Anterior cingulate cortex (tissue), 58 donors: ENCODE measurements at places on chromosomes 16 and 17.

GRCh38 chr17:5587438-5588032 lies 3.2 kb upstream of the NLRP1 start:
- DNase-seq = no peak

GRCh38 chr17:34241062-34241461 lies 14.0 kb upstream of the CCL2 start:
- peak; percentile 18 for DNase-seq

DNA sequence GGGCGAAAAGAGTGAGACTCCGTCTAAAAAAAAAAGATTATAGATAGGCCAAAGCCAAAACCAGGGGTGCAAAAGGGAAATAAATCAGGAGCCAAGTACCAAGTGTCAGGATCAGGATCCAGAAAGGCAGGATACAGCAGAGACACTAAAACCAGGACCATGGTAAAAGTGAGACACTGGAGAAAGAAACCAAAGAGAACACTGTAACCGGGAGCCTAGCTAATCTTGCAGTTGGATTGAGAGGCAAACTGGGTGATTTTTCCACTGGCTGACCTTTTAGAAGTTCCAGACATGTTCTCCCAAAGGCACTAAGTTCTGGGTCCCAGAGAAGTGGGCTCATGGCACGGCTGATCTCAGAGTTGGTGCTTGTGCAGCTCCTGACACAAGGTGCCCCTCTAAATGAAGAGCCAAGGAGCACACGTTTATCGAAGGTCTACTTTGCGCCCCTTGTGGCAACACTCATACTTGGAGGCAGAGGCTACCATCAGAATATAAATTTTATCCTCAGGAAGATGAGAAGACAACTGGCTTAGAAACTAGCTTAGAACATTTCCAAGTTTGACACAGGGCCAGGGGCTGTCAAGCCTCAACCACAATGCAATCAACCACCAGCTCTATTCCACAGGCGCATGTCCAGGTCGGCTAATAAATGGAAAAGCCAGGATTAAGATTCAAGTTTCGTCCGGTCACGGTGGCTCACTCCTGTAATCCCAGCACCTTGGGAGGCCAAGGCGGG lies 27.5 kb upstream of the HELZ start:
- no peak for DNase-seq

- no peak for DNase-seq
Measured at GRCh38 chr17:37483311-37484039, 6.2 kb upstream of the DUSP14 start.

GRCh38 chr16:62940569-62940968 lies 904.3 kb upstream of the CDH8 start:
- no peak for DNase-seq

GRCh38 chr16:87550495-87550961 lies 51.8 kb upstream of the JPH3 start:
- DNase-seq = no peak

DNA sequence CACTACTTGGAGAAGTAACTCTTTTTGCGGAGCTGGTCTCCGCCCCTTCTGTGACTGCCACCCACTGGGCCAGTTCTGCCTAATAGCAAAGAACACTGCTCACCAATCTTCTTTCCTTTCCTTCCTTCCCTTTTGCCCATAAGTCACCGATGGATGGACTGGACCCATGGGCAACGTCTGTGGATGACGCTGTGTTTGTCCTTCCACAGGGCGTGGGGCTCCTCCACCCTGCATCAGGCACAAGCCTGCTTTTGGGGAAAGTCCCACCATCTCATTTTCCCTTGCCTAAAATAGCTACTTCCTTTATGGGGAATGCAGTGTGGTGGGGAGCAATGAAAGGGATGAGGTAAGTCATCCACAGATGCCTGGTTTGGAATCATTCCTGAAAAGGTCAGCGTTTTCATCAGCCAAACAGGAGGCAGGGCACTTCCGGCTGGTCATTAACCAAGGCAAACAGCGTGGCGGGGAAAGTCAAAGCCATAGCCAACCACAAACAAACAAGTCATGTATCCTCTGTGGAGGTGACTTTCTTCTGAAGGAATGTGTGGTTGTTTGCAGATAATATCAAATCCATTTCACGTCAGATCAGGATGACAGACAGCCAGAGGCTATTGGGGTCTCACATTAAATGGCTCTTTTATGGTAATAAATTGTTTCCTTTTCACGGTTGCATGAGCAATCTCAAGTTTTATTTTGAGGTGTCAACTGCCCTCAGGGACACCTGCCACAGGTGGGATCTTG lies 30.7 kb upstream of the MED9 start:
- DNase-seq = no peak

DNA sequence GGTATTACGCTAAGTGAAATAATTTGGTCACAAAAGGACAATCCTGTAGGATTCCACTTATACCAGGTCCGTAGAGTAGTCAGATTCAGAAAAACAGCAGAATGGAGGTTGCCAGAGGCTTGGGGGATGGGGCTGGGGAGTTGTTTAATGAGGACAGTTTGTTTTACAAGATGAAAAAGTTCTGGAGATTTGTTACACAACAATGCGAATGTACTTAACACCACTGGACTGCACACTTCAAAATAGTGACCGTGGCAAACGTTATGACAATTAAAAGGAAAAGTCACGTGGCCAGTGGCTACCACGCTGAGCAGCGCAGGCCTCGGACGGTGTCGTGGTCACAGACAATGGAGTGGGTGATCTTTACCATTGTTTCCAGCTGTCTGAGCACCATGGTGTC lies 338.1 kb downstream of the SEC14L1 start:
- no peak for DNase-seq

GRCh38 chr17:81397314-81398175 lies 2.3 kb downstream of the BAHCC1 start:
- no peak for DNase-seq

GRCh38 chr16:11556945-11557720 lies 29.6 kb downstream of the LITAF start:
- DNase-seq = no peak

DNA sequence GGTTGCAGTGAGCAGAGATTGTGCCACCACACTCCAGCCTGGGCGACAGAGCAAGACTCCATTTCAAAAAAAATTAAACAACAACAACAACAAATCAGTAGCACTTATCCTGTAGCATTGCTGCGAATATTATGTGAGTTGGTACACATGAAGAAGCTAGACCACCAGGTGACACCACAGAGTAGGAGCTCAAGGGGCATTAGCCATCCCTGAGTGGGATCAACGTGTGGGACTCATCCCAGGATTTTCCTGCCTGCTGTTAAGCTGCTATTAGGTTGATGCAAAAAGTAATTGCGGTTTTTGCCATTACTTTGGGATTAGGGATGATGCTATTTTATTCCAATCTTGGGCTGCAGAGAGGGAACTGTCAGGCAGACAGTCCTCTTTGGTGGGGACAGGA lies 47.2 kb downstream of the OTOA start:
- no peak for DNase-seq
